Hepatocyte (in vitro differentiated cells): ENCODE measurements at places on chromosomes 7 and 10. TPM values are rescaled to one million over a fixed set of nuclear protein-coding genes. Genes with fewer than 3 reads are reported as not detected.
A peak's percentile ranks its signal among the peaks of the same experiment; 100 is the strongest.

PDGFA gene
- polyA plus RNA-seq, result 22.3 and 30.7 TPM in 2 replicates

ATOH7 gene
- polyA plus RNA-seq, result not detected in 2 replicates

RNF148 gene
- 0.48 TPM in 1 of 2 replicates, not detected in the other for polyA plus RNA-seq

GRID2IP gene
- polyA plus RNA-seq, result 0.25 TPM in 1 of 2 replicates, not detected in the other

PTPRN2 gene
- polyA plus RNA-seq, result 2.0 and 3.3 TPM in 2 replicates

TBX20 gene
- 2.4 and 4.5 TPM in 2 replicates for polyA plus RNA-seq

ANKRD7 gene
- 0.34 TPM in 1 of 2 replicates, not detected in the other for polyA plus RNA-seq

GATA3 gene
- 15.4 and 27.1 TPM in 2 replicates for polyA plus RNA-seq

STMP1 gene
- polyA plus RNA-seq, result 73.6 and 74.8 TPM in 2 replicates

H2BK1 gene
- polyA plus RNA-seq, result not detected in 2 replicates

GRCh38 chr10:54194806-54195205 is 606.2 kb downstream of the PCDH15 start:
- no peaks in the 10 kb centered on the region for H3K36me3 ChIP-seq
- no peak for DNase-seq
- no peak overlapping the region for H3K27ac ChIP-seq
- H3K27me3 ChIP-seq, result no peaks in the 10 kb centered on the region
- H3K4me3 ChIP-seq, result no peak overlapping the region

GRCh38 chr7:114975401-114975800 is 53.5 kb downstream of the MDFIC start:
- no peaks in the 10 kb centered on the region for H3K36me3 ChIP-seq
- no peaks in the 10 kb centered on the region for H3K27me3 ChIP-seq
- DNase-seq, result no peak
- H3K4me3 ChIP-seq, result no peak overlapping the region
- H3K27ac ChIP-seq, result no peak overlapping the region

GRCh38 chr10:51972733-51973346 is 273.4 kb upstream of the CSTF2T start:
- no peaks in the 10 kb centered on the region for H3K27me3 ChIP-seq
- H3K36me3 ChIP-seq, result no peaks in the 10 kb centered on the region
- H3K27ac ChIP-seq, result no peak overlapping the region
- H3K4me3 ChIP-seq, result no peak overlapping the region
- no peak for DNase-seq

DNA sequence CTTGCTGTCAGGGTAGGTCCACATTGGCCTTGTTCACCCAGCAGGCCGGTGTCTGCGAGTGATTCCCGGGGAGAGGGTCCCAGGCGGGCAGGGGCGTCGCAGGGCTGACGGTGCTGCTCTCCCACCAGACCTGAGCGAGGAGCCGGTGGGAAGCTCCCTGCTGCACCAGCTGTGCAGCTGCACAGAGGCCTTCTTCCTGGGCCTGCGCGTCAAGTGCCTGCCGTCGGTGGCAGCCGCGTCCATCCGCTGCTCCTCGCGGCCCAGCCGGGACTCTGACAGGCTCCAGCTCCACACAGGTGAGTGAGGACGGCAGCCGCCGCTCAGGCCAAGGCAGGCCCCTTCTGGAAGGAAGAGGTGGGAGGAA is 14.6 kb downstream of the AMZ1 start:
- H3K36me3 ChIP-seq, result no peaks in the 10 kb centered on the region
- H3K4me1 ChIP-seq, result no peaks in the 10 kb centered on the region
- H3K27me3 ChIP-seq, result no peaks in the 10 kb centered on the region
- DNase-seq, result no peak

DNA sequence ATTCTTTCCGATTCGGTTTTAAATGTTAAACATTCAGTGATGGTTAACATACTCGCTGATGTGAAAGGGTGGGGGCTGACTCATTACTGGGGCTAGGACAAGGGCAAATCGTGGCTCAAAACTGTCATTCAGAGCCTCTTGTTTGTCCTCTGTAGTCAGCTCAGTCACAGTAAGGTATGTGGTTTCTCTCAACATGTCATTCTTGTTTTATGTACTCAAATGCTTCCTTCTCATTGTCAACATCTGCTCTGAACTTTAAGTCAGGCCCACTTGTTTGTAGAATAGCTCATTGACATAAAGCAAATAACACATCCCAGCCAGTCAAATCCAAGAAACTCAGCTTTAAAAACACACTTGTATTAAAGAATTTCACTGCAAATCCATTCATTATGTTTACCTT is 7.3 kb downstream of the SLC16A9 start:
- H3K4me3 ChIP-seq, result no peak overlapping the region
- DNase-seq, result no peak
- H3K36me3 ChIP-seq, result no peaks in the 10 kb centered on the region
- H3K27me3 ChIP-seq, result no peaks in the 10 kb centered on the region

GRCh38 chr10:63722537-63722936 is 201.3 kb downstream of the REEP3 start:
- no peak overlapping the region for H3K4me3 ChIP-seq
- no peak overlapping the region for H3K27ac ChIP-seq
- no peaks in the 10 kb centered on the region for H3K27me3 ChIP-seq
- DNase-seq, result peak; percentile 21
- H3K4me1 ChIP-seq, result peaks cover 8% of the 10 kb centered on the region
- H3K36me3 ChIP-seq, result no peaks in the 10 kb centered on the region

DNA sequence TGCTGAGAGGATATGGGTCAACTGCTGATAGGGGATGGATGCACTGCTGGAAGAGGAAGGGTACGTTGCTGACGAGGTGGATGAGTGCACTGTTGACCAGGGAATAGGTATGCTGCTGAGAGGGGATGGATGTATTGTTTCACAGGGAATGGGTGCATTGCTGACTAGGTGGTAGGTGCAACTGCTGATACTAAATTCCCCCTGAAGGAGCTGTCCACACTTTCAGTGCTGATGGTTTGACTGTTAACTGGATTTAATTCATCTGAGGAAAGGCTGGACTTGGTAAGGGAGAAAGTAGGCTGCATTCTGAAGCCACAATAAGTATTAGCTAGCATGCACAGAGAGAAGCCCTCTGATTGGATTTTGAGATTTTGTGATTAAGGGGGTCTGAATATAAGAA is 1196.8 kb upstream of the PHF14 start:
- H3K27me3 ChIP-seq, result no peaks in the 10 kb centered on the region
- H3K36me3 ChIP-seq, result no peaks in the 10 kb centered on the region

DNA sequence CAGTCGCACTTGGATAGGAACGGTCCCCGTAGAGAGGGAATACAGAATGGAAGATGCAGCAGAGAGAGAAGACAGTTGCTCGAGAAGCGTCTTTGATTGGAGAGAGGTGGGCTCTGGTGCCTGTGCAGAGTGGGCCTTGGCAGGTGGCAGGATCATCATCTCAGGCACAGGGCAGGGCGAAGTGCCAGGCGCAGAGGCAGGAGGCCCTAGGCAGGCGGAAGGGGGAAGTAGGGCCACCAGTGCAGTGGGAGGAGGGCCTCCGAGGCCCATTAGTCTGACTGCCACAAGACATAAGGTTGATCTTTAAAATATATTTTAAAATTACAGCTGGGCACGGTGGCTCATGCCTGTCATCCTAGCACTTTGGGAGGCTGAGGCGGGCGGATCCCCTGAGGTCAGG is 10.1 kb downstream of the CARD11 start:
- H3K27ac ChIP-seq, result no peak overlapping the region
- no peak for DNase-seq
- H3K27me3 ChIP-seq, result no peaks in the 10 kb centered on the region
- no peak overlapping the region for H3K4me3 ChIP-seq
- no peaks in the 10 kb centered on the region for H3K36me3 ChIP-seq

GRCh38 chr10:87782721-87783120 is 35.3 kb downstream of the ATAD1 start:
- no peaks in the 10 kb centered on the region for H3K36me3 ChIP-seq
- no peak overlapping the region for H3K4me3 ChIP-seq
- H3K27ac ChIP-seq, result no peak overlapping the region
- DNase-seq, result no peak

GRCh38 chr7:7688956-7689355 is 29.5 kb downstream of the RPA3 start:
- DNase-seq, result no peak
- no peaks in the 10 kb centered on the region for H3K27me3 ChIP-seq
- no peak overlapping the region for H3K4me3 ChIP-seq

GRCh38 chr7:57400531-57401155 is 49.3 kb upstream of the ZNF716 start:
- H3K27ac ChIP-seq, result no peak overlapping the region
- no peak overlapping the region for H3K4me3 ChIP-seq
- no peaks in the 10 kb centered on the region for H3K27me3 ChIP-seq
- no peaks in the 10 kb centered on the region for H3K36me3 ChIP-seq
- no peaks in the 10 kb centered on the region for H3K4me1 ChIP-seq

DNA sequence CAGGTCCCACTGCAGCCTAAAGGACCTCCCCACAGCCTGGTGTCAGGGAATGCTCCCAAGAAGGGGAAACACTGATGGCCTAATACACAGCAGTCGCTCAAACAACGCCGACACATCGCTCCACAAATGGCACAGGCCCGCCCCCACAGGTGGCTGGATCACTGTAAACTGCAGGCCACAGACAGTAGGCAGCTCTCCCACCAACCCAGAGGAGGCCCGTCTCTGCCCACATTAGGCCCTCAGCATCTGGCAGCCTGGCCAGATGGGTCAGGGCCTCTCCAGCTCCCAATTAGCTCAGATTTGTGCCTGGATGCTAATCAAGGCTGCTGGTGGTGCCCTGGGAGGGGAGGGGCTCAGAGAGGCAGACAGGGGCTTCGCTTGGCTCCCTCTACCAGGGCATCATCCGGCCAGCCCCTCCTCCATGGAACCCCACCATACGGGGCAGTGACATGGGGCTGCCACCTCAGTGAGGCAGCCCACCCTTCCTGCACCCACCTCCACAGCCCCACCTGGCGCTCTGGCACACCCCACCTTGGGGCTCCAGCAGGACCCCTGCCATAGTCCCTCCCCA is 42.7 kb downstream of the CAMK2B start:
- DNase-seq, result no peak
- no peak overlapping the region for H3K4me3 ChIP-seq
- no peak overlapping the region for H3K27ac ChIP-seq
- H3K27me3 ChIP-seq, result no peaks in the 10 kb centered on the region

DNA sequence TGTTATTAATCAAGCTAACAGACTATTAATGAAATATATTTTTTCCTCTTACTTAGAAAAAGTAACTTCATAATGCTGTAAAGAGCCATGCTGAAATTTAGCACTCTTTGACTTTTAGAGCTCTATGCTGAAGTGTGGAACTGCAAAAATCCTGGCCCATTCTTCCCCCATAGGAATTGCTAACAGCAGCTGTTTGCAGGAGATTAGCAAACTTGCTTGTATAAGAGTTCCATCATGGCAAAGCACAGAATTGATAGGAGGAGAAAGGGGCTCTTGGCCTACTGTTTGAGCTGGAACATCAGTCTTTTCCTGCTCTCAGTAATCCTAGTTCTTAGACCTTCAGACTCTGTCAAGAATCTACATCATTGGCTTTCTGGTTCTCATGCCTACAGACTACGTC is 18.3 kb upstream of the GNAT3 start:
- no peak overlapping the region for H3K27ac ChIP-seq
- H3K4me3 ChIP-seq, result no peak overlapping the region
- H3K27me3 ChIP-seq, result no peaks in the 10 kb centered on the region
- H3K36me3 ChIP-seq, result no peaks in the 10 kb centered on the region
- DNase-seq, result no peak
- no peaks in the 10 kb centered on the region for H3K4me1 ChIP-seq

DNA sequence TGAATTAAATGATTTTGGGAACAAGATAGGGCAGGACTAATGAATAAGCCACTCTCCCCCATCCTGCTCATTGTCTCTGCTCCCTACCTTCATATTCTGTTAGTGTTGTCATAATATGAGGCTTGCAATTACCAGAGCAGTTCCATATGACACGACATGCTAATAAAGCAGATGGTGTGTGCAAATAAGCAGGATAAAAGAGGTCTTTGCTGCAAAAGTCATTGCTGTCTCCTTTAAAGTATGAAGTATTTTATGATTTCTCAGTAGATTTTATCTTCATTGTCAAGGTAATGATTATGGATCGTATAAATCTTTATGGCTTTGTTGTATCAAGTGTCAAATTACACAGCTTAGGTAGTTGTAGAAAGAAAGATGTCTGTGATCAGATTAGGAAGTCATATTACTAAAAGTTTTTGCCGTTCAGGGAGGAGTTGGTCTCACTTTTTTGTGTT is 114.8 kb downstream of the SDK1 start:
- H3K4me3 ChIP-seq, result no peak overlapping the region
- no peaks in the 10 kb centered on the region for H3K27me3 ChIP-seq
- peak overlapping the region; percentile 28 for H3K27ac ChIP-seq
- no peak for DNase-seq
- H3K4me1 ChIP-seq, result no peaks in the 10 kb centered on the region
- H3K36me3 ChIP-seq, result no peaks in the 10 kb centered on the region
